ENCODE measurements at places on chromosomes 1 and 21.

DNA sequence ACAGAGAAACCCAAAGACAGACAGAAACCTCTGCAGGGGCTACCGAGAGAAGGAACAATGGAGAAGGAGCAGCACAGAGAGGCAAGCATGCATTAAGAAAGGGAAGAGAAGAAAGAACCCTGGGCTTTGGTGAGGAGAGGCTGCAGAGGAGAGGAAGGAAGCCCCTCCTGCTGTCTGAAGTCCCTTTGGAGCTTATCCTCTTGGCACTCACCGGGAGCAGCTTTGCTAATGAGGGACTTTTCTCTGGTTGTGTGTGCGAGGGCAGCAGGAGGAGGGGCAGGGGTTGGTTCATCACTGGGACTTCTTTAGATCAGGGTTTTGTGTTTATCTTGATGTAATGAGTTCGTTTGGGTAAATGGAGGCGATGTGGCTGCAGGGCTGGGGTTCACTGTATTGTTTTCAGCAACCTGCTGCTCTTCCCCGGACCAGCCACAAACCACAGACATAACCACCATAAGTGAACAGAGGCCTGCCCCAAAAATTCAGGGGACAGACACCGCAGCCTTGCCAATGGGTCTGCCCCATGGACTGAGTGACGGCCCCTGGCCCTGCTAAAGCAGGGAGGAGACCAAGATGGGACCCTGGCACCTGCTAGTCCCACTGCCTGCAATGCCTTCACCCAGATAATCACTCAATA, 100.6 kb downstream of the KCND3 start:
- no peak for DNase-seq

- no peak for DNase-seq
Observed at GRCh38 chr1:160548183-160548582, 25.1 kb upstream of the SLAMF6 start.

DNA sequence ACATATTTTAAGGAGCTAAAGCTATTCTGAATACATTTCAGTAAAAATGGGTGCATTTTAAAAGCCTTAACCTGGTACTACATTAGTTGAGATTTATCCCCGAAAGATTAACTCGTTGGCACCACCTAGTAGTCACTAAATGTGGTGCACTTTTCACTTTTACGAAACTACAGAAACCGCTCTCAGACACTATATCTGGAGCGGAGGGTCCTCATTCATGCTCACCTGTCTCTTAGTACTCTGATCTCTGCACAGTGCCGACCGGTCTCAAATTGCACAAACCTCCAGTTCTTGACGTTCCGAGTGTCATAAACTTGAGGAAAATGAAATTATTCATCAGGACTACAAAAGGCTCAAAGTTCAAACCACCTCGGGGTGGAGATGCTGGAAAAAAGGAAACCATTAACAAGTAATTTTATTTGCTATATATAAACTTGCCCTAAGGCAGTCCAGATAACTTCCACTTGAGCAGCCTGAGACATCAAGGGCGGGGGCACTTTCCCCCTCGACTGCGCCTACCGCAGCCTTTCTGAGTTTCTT, 722 bp downstream of the LZIC start:
- DNase-seq, result peak; percentile 10

- DNase-seq, result peak; percentile 10
Observed at GRCh38 chr1:53982034-53982762, 35.8 kb downstream of the LDLRAD1 start.

- peak; percentile 61 for DNase-seq
Observed at GRCh38 chr1:179310721-179311120, 17.1 kb downstream of the SOAT1 start.

GRCh38 chr1:116147114-116147510, 35.9 kb downstream of the MAB21L3 start:
- no peak for DNase-seq

GRCh38 chr1:114758256-114758832, 560 bp upstream of the CSDE1 start:
- no peak for DNase-seq

GRCh38 chr21:36522219-36522808, 42.4 kb upstream of the CLDN14 start:
- no peak for DNase-seq

GRCh38 chr1:225882694-225883615, 775 bp upstream of the TMEM63A start:
- DNase-seq, result no peak

DNA sequence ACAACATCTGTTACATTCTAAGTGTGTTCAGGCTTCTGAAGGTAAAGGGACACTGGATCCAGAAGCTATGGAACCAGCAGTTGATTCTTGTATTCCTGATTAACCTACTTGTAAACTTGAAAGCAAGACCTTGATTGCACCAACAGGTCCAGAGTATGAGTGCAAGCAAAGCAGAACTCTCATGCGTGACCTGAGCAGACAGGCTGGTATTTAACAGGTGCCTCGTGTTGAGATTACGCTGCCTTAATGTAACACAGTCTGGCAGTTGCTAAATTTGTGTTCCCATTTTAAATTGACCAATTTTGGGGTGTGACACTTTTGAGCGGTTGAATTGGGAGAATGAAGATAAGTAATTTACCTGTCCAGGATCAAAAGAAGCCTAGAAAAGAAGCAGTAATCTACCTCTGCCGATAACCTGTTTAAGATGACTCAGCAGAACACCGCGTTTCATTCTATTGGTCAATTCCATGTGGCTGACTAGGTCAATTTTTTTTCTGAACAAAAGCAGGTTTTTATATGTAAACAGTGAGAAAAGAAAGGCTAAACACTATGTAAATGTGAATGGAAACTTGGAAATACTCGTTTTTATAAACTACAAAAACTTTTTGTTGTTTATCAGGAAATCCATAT, 147.6 kb downstream of the DYRK1A start:
- no peak for DNase-seq

DNA sequence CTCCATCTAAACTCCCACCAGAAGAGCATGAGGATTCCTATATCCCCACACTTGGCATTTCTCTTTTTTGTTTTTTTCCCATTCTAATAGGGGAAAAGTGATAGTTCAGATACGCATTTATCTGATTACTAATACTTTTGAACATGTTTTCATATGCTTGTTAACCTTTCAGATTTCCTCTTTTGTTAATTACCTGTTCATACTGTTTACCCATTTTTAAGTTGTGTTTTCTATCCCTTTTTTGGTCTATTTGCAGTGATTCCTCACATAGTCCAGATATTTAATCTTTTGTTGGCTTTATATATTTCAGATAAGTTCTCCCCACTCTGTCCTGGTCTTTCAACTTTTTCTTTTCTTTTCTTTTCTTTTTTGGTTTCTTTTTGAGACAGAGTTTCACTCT, 13.6 kb upstream of the PIGK start:
- DNase-seq, result no peak

GRCh38 chr1:19138331-19138730, 71.7 kb downstream of the UBR4 start:
- DNase-seq, result no peak

- DNase-seq, result no peak
Observed at GRCh38 chr1:202122639-202123335, at the start of gene GPR37L1. Gene GPR37L1, plus strand, starts transcription at chr1:202122917. Its CDS starts 47 bp downstream, at chr1:202122964.

DNA sequence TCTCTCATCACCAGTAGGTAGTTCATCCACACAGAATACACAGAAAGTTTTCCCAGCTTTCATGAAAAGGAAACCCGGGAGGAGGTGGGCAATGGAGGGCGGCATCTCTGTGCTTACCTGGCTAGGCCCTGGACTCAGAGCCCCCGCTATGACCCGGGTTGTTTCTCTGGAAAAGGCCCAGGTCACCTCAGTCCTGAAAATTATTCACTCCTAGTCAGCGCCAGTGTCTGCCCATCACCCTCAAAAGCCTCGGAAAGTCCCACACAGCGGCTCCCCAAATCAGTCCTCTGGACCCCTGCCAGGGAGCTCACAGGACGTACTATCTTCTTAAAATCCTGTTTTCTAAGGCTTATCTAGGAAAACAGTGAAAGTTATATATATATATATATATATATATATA, 51.2 kb downstream of the TCP10L start:
- DNase-seq, result no peak

GRCh38 chr1:240682859-240683242, 70.9 kb upstream of the GREM2 start:
- no peak for DNase-seq

- no peak for DNase-seq
Observed at GRCh38 chr1:64061430-64062104, 141.9 kb upstream of the UBE2U start.

DNA sequence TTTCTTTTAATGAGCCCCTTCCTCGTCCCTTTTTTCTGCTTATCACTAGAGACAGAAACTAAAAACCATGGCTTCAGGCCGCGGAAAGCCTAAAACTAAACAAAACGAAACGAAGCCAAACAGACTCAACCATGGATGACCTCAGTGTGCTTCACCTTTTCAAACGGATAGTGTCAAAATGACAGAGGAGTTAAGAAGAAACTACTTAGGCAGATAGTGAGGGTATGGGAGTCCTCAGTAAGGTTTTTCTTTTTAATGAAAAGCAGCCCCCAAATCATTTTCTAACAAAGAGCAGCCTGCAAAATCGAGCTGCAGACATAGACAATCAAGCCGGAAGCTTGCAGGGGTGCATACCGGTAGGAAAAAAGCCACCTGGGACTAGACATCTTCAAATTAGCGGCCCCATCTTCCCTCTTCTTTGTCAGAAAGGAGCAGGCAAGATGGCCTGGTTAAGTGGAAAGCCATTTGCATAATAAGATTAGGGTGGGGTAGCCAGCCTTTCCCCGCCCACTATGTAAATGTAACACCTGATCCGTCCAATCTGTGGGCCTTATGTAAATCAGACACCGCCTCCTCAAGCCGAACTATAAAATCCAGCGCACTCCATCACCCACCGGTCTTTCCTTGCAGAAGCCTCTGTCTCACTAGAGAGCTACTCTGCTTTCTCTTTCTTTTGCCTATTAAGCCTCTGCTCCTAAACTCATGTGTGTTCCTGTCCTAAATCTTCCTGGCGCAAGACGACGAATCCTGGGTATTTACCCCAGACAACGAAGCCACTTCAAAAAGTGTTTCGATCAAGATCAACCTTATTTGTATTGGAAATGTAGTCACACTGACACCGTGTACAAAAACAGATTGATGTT, 6.2 kb upstream of the ERO1B start:
- DNase-seq, result no peak

- DNase-seq, result no peak
Observed at GRCh38 chr1:119012383-119012782, 24.2 kb upstream of the TBX15 start.

GRCh38 chr1:216055004-216055403, 368.2 kb downstream of the USH2A start:
- no peak for DNase-seq
